ENCODE measurements at places on chromosomes 2 and 18.

- no peak for DNase-seq
These were observed 23.7 kb upstream of the PTPN4 start for GRCh38 chr2:119736021-119736420.

GRCh38 chr2:209988010-209988409 is 14.4 kb upstream of the RPE start:
- DNase-seq, result no peak

DNA sequence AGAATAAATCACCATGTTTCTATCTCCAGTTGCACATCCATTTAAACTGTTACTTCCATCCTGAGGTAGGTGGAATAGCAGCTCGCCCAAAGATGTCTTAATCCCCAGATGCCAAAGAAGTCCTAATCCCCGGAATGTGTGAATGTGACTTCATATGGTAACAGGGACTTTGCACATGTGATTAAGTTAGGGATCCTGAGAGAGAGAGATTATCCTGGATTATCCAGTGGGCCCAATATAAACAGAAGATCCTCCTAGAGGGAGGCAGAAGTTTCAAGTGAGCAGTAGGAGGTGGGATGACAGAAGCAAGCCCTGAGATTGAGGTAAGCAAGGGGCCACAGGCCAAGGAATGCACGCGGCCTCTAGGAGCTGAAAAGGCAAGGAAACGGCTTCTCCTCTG is 19.8 kb downstream of the CREG2 start:
- no peak for DNase-seq

DNA sequence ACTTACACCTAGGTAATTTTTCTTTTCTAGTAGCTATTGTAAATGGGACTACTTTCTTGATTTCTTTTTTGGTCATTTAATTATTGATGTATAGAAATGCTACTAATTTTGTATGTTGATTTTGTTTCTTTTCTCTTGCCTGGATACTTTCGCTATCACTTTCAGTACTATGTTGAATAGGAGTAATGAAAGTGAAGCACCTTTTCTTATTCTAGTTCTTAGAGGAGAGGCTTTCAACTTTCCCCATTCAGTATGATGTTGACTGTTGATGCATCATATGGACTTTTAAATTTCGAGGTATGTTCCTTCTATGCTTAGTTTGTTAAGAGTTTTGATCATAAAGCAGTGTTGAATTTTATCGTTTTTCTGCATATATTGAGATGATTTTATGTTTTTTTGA is 142.5 kb downstream of the CDH19 start:
- no peak for DNase-seq

DNA sequence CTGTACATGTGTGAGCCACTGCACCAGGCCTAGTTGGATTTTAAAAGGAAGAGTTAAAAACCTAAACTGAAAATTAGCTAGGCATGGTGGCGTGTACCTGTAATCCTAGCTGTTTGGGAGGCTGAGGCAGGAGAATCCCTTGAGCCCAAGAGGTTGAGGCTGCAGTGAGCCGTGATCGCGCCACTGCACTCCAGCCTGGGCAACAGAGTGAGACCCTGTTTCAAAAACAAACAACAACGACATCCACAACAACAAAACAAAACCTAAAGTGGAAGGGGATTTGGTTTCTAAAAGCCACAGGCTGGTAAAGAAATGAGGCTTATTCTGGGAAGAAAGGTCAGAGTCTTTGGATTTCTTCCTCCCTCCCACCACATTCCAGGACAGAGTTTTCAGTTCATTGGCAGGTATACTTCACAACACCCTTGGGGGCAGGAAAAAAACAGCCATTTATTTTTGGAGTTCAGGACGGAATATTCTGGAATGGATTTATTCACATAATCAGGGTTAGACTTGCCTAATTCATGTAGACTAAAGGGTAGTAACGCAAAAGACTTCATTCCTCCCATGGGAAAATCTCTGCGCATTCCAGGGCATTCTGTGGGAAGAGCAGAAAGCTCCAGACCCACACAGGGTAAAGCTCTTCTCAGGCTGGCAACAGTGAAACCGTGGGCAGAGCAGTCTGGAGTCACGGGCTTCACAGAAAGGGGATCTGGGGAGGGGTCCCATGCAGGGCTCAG is 34.9 kb downstream of the TEX44 start:
- no peak for DNase-seq

GRCh38 chr18:8667846-8668245 is 37.5 kb upstream of the MTCL1 start:
- DNase-seq, result no peak

GRCh38 chr2:216139884-216140283 is 30.7 kb downstream of the XRCC5 start:
- DNase-seq, result peak; percentile 11

DNA sequence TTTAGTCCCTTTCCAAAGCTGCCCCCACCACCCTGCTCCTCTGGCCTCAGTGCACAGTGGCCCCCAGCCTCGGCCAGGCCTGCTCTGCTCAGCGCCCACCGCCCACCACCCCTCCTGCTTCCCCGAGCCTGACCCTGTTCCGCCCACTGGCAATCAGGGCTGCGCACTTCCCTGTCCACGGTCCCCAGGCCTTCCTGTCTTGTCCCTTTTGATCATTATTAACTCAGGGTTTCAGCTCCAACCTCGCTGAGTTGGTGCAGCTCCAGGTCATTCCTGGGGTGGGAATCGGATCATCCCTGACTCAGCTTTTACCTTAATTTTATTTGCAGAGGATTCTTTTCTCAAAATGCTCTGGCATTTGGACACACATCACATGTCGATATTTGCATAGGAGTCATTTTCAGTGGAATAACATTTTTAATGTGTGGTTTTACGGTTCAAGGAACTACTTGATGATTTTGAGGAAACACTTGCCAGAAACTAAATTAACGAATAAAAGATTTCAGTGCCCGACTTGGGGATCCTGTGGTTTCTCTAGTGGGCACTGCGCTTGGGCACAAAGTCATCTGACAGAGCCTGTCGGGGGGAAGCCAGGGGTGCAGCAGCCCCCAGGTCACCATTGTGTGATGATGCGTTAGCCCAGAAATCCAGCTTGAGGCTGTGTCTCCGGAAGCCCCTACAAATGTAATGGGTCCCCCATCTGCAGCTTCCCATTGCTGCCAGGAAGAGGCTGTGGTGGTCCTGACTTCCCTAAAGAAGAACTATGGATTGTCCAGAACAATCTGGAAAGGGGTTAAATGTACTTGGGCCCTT is 1.0 kb upstream of the ESPNL start:
- DNase-seq, result no peak

GRCh38 chr2:189016311-189016861 is 42.2 kb downstream of the COL3A1 start:
- DNase-seq, result no peak

GRCh38 chr18:25399554-25399953 is 47.6 kb upstream of the ZNF521 start:
- no peak for DNase-seq

GRCh38 chr18:35038881-35039491 is 2.2 kb upstream of the MAPRE2 start:
- DNase-seq, result no peak

DNA sequence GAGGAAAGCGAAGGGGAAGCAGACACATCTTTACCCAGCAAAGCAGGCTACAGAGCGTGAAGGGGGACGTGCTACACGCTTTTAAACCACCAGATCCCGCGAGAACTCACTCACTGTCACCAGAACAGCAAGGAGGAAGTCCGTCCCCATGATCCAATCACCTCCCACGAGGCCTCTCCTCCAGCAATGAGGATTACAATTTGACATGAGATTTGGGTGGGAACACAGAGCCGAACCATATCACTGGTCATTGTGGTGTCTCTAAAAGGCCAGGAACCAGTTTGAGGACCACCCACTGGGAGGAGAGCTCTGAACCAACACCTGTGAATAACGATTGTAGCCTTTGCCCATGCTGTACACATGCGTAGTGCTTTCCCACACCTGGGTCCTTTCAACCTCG is 116.6 kb upstream of the FAM136A start:
- DNase-seq, result no peak

GRCh38 chr2:217657252-217657651 is 345.5 kb downstream of the TNS1 start:
- DNase-seq, result no peak

DNA sequence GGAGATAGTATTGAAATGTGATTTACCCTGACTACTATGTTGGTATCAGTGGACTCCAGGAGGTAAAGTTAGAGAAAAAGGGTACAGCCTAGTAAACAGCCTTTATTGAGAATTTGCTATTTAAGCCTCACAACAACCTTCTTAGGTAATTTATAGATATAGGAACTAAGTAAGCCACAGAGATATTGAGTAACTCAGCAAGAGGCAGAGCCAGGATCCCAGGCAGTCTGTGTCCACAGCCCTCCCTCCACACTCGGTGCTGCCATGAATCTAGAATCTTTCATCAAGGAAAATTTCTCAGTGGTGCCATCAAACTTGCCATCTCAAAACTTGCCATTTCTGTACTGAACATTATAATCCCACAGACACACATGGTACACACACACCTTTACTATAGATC is 170.9 kb downstream of the CAPN13 start:
- no peak for DNase-seq

DNA sequence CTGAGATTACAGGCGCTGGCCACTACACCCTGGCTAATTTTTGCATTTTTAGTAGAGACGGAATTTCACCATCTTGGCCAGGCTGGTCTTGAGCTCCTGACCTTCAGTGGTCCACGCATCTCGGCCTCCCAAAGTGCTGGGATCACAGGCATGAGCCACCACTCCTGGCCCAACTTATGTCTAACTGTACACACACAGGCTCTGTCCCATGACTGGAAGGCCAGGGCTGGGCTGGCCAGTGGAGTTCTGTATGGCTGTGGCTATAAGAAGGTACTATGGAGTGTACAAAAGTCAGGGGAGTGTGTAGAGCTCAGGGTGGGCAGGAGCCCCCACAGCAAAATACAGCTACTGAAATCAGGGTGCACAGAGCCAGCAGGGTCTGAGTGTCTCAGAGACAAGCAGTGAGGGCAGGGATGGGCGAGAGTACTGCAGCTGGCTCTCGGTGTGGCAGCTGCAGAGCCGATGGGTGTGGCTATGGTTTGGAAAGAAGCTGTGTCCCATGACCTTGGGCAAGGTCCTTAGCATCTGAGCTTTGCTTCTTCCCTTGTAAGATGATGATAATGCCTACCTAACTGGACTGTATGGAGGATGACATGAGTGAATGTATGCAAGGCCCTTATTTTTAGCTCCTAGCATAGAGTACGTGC is 10.4 kb upstream of the MSGN1 start:
- DNase-seq, result no peak

- no peak for DNase-seq
These were observed 390.9 kb upstream of the VWC2L start for GRCh38 chr2:214019973-214020345.

DNA sequence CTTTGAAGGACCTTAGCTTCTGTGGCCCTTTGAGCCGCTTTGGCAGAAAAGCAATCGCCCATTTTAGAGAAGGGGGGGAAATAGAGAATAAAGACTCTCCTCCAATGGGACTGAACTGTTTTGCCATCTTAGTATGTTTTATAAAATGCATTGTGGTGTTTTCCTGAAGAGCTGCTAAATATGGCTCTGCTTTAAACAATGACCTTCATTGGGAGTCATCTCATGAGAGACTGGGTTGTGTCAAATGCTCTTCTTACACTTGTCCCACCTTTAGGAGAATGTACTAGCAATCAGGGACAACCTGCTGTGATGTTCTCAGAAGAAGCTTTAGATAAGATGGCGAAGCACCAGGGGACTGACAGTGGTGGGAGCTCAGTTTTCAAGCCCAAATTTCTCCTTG is 418.9 kb upstream of the POU3F3 start:
- DNase-seq, result no peak

DNA sequence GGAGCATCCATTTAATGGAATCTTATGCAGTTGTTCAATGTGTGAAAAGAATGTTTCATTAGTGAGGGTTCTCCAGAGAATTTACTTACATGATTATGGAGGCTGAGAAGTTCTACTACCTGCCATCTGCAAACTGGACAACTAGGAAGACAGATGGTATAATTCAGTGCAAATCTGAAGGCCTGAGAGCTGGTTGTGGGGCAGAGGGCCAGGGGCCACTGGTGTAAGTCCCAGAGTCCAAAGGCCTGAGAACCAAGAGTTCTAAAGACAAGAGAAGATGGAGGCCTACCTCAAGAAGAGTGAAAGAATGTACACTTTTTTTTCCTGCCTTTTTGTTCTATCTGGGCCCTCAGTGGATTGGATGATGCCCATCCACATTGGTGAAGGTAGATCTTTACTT is 114.8 kb downstream of the DDX1 start:
- no peak for DNase-seq

DNA sequence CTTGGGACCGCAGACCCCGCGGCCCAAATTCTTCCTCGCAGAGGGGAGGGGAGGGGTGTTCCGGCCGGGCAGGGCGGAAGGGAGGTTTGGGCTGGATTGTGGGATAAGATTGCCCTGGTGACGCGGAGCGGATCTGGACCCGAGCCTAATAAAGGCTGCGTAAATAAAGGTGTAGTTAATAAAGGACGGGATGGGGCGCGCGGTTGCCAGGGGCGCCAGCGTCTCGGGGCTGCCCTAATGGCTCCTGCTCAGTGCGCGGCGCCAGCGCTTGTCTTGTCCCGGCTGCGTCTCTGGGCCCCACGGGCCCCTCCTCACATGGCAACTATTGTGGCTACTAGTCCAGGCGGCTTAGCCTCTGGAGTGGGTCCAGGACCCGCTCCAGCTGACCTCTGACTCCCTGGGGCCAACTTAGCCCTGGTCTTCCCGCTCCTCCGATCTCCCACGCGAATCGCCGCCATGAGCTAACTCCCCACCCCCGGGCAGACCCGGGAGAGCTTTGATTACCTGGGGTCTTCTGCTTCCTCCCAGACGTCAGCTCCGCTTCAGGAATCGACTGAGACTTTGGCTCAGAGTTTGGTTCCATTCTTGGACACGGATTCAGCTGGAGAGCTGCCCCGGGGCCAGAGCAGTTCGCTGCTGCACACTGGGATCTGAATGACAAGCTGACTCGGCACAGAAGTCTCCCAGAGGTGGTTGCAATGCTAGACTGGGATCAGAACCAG is 36.5 kb downstream of the SLC25A52 start:
- DNase-seq, result no peak

GRCh38 chr2:191791953-191792560 is 54.8 kb downstream of the CAVIN2 start:
- no peak for DNase-seq

DNA sequence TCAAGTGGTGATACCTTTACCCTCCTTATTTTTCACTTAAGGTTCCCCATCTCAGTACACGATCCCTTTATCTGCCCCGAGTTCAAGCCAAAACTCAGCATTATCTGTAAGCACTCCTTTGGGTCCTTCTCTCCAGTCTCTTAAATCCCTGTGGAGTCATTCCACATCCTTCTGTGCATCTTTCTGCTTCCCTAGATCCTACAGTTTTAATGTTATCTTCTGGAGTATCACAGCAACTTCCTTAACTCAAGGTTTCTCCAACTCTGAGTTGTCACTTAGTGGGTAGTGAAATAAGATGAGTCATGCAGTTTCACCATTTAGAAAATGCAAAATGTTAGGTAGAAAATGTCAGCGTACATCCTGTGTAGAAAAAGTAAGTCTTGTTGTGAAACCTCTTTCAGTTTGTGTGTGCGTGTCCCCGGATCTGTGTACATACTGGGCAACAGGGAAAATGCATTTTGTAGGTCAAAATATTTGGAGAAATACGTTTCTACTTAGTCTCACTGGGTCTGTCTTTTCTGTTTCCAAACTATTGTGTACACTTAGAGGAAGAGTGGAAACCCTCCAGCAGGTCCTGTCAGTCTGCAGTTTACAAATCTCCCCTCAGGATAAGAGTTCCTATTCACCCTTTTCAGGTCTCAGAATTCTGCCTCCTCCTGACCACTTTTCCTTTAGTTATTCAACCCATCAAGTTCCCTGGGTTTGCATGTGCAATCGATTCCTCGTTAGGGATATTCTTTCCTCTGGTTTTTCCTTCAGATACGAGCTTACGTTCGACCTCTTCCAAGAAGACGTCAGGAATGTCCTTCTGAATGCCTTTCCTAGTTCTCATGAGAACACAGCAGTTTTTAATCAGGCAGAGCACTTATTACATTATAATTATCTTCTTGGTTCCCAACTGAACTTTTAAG is 154.8 kb downstream of the TGIF1 start:
- DNase-seq, result no peak
